ENCODE measurements at places on chromosomes 4 and X.
A peak's percentile ranks its signal among the peaks of the same experiment; 100 is the strongest.

GRCh38 chrX:64394059-64394873, 986 bp downstream of the MTMR8 start:
- no peak for DNase-seq

- DNase-seq, result no peak
These were observed 118.1 kb downstream of the TBL1X start for GRCh38 chrX:9582956-9583355.

DNA sequence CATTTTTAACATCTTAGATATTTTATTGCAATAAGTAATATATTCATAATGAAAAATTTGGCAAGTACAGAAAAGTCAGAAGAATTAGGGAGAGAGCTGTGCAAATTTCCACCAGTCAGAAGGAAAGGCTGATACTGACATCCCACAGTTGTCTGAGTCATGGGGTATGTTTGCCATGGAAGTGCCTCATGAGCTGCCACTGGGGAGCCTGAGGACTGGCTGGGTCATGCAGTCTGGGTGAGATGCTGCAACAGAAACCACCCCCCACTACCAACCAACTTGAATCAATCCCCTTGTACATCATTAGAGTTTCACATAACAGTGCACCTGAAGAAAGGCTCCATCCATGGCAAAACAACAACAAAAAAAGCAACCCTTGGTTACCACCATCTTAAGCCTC, 45.2 kb upstream of the ENPP6 start:
- DNase-seq, result no peak

GRCh38 chrX:115023139-115023538, 5.7 kb upstream of the IL13RA2 start:
- peak; percentile 67 for DNase-seq

GRCh38 chr4:150425161-150425560, 156.8 kb upstream of the MAB21L2 start:
- no peak for DNase-seq

GRCh38 chrX:122666601-122667000, 517.5 kb upstream of the GRIA3 start:
- no peak for DNase-seq

DNA sequence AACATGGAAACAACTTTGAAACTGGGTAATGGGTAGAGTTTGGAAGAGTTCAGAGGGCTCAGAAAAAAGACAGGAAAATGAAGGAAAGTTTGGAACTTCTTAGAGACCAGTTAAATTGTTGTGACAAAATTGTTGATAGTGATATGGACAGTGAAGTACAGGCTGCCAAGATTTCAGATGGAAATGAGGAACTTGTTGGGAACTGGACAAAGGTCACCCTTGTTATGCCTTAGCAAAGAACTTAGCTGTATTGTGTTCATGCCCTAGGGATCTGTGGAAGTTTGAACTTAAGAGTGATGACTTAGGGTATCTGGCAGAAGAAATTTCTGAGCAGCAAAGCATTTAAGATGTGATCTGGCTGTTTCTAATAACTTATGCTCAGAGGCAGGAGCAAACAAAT, 5.1 kb upstream of the ARL13A start:
- DNase-seq, result no peak

- no peak for DNase-seq
These were observed 879.1 kb downstream of the SH3BGRL start for GRCh38 chrX:82081027-82081426.

DNA sequence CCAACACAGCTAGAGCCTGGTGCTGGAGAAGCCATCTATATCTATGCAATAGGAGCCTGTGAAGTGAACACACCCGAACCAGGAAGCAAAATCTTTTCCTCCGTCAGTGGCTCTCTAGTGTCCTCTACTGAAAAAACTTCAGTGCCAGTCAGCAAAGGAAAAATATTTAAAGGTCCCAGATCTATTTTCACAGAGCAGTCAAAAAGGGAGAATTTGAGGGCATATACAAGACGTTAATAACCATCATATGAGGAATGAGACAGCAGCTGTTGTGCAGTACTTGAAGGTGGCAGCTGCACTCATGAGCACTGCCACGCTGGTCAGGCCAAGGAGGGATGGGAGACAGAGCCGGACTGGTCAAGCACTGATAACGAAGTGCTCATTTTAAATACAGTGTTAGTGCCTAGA, 14.4 kb downstream of the MCUB start:
- peak; percentile 23 for DNase-seq

Measured in fibroblast of villous mesenchyme (primary cell).